GM12892 (cell line): ENCODE measurements at places on chromosomes 2 and 18.

- DNase-seq = no peak
Measured at GRCh38 chr2:207321514-207321913, 155.8 kb upstream of the KLF7 start.

- no peak for DNase-seq
Measured at GRCh38 chr2:50763776-50764175, 268.2 kb downstream of the NRXN1 start.

- no peak for DNase-seq
Measured at GRCh38 chr2:20222769-20223406, 2.0 kb downstream of the SDC1 start.

DNA sequence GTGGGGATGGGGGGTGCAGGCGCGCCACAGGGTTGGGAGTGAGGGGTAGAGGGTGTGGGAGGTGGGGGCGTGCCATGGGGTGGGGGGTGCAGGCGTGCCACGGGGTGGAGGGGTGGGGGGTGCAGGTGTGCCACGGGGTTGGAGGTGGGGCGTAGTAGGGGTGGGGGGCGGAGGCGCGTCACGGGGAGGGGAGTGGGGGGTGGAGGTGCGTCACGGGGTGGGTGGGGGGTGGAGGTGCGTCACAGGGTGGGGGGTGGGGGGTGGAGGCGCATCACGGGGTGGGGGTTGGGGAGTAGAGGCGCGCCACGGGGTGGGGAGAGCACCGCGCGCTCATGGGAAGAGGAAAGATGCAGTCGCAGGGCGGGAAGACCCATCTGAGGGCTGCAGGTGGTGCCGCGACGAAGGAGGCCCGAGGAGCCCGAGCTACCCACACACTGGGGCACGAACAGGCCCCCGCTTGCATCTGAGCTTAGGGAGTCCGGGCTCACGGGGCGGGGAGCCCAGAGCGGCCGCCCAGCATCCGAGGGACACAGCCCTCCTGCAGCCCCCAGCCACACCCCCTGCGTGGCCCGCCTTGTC is 37.5 kb downstream of the SNED1 start:
- peak; percentile 53 for DNase-seq

DNA sequence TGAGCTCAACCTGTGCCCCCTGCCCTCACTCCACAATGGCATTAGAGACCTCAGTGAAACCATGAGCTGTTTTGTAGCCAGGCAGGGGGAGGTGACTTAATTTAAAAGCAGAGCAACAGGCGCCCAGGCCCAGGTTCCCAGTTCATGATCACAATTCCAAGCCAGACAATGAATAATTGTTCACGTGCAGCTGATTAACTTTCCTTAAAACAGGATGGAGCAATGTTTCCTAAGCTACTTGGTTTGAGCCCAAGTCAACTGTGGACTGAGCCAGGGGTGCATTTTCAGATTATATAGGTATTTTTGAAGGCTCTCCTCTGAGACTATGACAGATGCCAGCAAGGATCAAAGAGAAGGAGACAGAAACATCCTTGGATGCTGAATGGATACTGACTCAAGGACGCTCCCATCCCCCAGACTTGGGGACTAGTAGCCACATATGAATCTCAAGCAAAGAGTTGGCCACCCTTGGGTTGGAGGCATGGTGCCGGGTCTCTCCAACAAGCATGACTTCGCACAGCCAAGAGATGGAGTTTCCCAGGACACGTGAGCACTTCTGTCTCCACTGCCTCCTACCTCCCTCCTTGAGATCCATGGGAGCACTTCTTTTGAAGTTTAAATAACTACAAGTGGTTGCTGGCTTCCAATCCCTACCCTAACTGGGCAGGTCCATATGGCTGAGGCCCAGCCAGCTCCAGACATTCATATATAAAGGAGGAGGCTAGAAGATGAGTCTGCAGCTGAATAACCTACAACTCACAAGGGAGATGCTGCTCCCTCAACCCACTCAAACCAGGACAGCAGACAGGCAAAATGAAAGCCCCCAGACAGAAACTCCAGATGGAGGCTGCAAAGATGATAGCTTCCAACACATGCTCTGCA is 12.7 kb downstream of the SMAD7 start:
- DNase-seq = no peak

DNA sequence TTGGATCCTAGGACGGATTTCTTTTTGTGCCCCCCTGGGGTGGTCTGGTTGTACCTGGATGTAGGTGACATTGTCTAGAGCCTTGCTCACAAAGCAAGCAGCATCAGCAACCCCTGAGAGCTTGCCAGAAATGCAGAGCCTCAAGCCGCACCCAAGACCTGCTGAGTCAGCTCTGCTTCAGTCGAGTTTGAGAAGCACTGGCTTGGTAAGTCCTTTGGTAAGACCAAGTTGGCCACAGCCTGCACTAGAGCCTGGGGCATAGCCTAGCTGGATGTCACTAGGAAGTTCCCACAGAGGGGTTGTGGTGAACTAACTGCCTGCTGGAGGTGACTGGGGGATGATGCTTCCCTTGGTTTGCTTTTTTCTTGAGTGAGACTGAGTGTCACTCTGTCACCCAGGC is 6.2 kb downstream of the ABCG5 start:
- no peak for DNase-seq

- DNase-seq = peak; percentile 69
Measured at GRCh38 chr2:234496835-234497593, at the start of gene ARL4C. TSS of gene ARL4C (minus strand) at chr2:234497081. CDS start at chr2:234496586, 495 bp downstream.

DNA sequence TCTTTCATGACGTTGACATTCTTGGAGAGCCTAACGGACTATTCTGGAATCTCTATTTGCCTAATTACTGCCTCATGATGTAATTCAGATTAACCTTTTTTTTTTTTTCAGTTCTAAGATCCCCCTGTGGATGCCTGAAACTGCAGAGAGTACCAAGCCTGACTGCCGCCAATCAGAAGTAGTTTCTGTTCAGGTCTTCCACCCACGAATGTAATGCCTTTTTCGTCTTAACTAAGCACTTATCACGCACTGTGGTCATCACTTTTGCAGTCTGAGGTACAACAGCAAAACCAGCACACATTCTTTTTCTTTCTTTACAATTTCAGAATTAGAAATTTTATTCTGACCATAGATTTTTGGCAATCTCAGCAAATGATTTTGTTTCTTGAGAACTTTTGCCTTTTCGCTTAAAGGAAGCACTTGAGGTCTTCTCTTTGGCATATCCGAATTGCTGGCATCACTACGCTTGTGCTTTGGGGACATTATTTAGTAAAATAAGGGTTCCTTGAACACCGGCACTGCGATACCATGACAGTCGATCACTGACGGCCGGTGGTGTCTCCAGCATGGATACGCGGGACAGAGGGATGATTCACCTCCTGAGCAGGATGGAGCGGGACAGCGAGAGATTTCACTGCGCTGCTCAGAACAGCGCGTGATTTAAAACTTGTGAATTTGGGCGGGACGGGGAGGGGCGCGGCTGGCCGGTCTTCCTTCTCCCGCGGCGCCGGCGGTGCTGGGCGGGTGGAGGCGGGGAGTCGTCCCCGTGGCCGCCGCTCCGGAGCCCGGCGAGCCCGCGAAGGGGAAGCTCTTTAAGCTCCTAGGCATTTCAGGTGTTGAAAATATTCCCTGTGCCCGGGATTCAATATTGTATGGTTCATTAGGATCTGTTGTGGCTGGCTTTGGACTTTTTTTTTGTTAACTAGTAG is 32.0 kb upstream of the GPR55 start:
- no peak for DNase-seq

DNA sequence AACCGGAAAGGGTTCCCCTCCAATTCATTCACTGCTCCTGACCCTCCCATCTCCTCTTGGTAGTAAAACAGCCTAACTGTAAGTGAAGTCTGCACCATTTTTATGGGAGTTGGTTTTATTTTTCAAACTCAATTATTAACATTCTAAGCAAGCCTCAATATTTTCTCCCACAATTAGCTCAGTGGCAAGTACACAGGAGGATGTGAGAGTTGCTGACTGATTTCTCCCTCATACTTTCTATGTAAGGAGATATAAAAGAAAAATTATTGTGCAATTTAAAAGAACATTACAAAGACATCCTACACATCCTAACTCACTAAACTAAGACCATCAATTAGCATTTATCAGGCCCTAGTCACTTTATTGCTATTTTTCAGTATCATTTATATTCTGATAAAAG is 73.9 kb downstream of the PIAS2 start:
- DNase-seq = no peak

GRCh38 chr2:126894585-126895182 is 4.0 kb upstream of the TEX51 start:
- no peak for DNase-seq

- DNase-seq = no peak
Measured at GRCh38 chr18:3265564-3266033, 3.7 kb downstream of the MYL12B start.

GRCh38 chr2:16218625-16219024 is 278.3 kb downstream of the MYCN start:
- no peak for DNase-seq

DNA sequence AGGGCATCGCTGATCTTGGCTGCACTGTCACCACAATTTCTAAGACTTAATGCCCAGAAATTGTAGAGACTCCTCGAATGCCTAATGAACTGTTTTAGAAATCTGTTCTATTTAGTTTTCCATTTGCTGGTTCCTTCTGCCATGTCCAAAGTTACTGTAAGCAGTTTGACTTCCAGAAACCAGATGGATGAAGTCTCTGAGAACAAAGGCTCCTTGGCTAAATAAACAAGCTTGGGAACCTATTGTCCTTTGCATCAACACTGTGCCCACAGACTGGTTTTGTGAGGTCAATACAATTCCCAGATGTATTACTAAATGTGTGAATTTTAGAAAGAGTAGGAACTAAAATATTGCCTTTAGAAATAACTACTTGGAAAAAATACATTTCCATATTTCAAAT is 600.2 kb downstream of the NYAP2 start:
- no peak for DNase-seq

- DNase-seq = no peak
Measured at GRCh38 chr2:239058766-239059165, 210.9 kb downstream of the TWIST2 start.

DNA sequence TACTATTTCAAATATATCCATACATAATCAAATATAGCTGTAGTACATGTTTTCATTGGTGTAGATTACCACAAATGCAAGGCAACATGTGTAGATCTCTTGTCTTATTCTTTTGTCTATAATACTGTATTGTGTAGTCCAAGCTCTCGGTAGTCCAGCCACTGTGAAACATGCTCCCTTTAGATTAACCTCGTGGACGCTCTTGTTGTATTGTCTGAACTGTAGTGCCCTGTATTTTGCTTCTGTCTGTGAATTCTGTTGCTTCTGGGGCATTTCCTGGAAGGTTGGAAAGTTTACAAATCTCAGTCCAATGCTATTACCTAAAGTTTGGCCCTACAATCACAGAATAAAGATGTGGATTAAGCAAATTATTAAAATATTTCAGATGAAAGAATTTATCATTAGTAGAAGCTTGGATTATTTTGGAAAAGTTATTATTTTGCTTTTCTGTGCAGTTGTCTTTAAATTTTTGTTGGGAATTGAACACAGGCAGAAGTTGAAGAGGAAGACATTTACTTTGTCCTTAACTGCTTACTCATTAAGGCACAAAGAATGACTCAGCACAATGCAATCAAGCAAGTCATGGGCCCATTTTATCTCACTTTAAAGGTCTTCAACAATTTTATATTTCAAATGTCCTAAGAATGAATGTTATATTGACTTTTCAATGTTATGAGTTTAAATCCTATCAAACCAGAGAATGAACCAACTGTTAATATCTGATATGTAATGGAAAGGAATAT is 103.4 kb upstream of the CAVIN2 start:
- no peak for DNase-seq
